ENCODE measurements at places on chromosomes 16 and 17. TPM values are rescaled to one million over a fixed set of nuclear protein-coding genes. Genes with fewer than 3 reads are reported as not detected.

DNAAF1 gene
- total RNA-seq = not detected

CSH1 gene
- not detected for total RNA-seq

EVPLL gene
- total RNA-seq = not detected

ST6GALNAC2 gene
- 1.9 TPM for total RNA-seq

ANKFY1 gene
- total RNA-seq = 58.7 TPM

CDH8 gene
- total RNA-seq = not detected

MMP15 gene
- total RNA-seq = 2.9 TPM

KIF2B gene
- not detected for total RNA-seq

TEKT3 gene
- total RNA-seq = not detected

MFSD11 gene
- 44.5 TPM for total RNA-seq

SOCS1 gene
- total RNA-seq = 18.4 TPM

KRT13 gene
- not detected for total RNA-seq

NPTX1 gene
- total RNA-seq = 1.3 TPM

MT1A gene
- total RNA-seq = 1.9 TPM

ARL5C gene
- total RNA-seq = not detected

MYH8 gene
- total RNA-seq = not detected

CTF1 gene
- 3.5 TPM for total RNA-seq

GNAO1 gene
- total RNA-seq = 1.3 TPM

SLC52A1 gene
- 0.43 TPM for total RNA-seq

SLC22A31 gene
- total RNA-seq = not detected

KCNAB3 gene
- total RNA-seq = 1.7 TPM

SPATA32 gene
- not detected for total RNA-seq

FA2H gene
- not detected for total RNA-seq

PMP22 gene
- 38.0 TPM for total RNA-seq

HOXB7 gene
- total RNA-seq = 1.7 TPM

OR3A3 gene
- not detected for total RNA-seq

CTRB2 gene
- not detected for total RNA-seq

CACNG4 gene
- not detected for total RNA-seq

EIF3CL gene
- total RNA-seq = 75.7 TPM

PDILT gene
- not detected for total RNA-seq

AIPL1 gene
- total RNA-seq = not detected

HLF gene
- total RNA-seq = not detected

VMO1 gene
- total RNA-seq = 0.64 TPM

PRDM7 gene
- total RNA-seq = not detected

MT1F gene
- not detected for total RNA-seq

MLST8 gene
- total RNA-seq = 18.4 TPM

PRSS22 gene
- not detected for total RNA-seq

SPEM2 gene
- total RNA-seq = not detected

OSGIN1 gene
- 3.2 TPM for total RNA-seq

ADAP2 gene
- total RNA-seq = 3.0 TPM

CD300LG gene
- total RNA-seq = not detected

MPP3 gene
- total RNA-seq = 8.7 TPM

EVI2A gene
- total RNA-seq = 0.32 TPM

CMTM2 gene
- total RNA-seq = not detected

SLFN5 gene
- 67.8 TPM for total RNA-seq

PDPR gene
- 31.1 TPM for total RNA-seq

PYY gene
- not detected for total RNA-seq

RNF43 gene
- total RNA-seq = not detected

CACNG5 gene
- total RNA-seq = not detected

Data from fibroblast of villous mesenchyme (primary cell).